ENCODE measurements at places on chromosomes 7 and 10.

DNA sequence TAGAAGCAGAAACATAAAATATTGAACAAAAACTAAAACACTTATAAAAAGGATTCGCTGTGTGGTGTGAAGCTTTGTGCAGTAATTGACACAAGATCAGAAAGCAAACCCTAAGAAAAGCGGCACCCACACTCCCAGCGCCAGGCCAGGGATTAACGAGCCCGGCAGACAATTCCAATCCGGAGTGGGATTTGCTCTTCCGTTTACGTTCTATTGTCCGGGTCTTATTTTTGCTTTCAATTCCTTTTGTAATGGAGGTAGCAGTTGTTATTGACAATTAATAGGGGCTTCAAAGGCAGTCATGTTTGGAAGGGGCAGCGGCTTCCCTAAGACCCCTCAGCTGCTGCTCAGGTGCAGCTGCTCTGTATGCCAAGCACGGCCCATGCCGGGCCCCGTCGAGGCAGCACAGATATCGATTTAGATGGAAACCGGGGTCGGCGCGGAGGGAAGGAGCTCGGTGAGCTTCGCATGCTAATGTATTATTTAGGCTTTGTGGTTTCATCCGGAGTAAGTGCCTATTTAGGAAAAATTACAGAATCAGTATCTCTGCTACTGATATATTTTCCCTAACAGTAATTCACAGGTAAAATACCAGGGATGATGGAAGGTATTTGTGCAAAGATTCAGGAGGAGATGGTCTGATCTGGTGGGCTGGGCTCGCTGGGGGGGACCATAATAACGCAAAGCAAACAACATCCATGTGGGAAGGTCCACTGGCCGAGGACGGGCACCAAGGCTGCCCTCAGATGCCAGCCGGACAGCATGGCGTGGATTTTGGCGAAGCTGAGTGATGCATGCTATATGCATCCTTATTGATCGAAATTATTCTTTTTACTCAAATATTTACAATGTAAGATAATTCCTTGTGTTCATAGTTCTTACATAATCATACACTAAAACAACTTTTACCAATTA lies 561.7 kb downstream of the PTPRN2 start:
- DNase-seq = no peak

GRCh38 chr10:12107781-12108180 lies 21.7 kb upstream of the SEC61A2 start:
- no peak for DNase-seq

DNA sequence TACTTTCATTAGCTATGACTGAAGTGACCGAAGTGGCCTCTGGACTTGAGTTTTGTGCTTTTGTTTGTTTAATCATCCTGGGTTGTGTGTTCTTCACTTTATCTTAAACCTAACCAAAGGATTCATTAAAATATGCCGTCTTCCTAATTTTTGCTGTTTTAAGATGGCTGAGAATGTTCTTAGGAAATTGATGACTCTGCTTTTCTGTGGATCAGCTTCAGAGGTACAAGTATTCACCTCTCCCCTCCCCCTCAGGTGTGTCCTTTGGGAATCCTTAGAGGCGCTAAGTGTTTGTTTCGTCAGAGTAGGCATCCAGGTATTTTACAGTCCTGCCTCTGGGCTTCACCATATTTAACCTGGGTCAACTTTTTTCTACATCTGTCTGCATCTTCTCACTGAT lies 1.1 kb downstream of the CCDC126 start:
- no peak for DNase-seq

- DNase-seq = no peak
These were observed 36.7 kb downstream of the LUC7L2 start for GRCh38 chr7:139396323-139396951.

DNA sequence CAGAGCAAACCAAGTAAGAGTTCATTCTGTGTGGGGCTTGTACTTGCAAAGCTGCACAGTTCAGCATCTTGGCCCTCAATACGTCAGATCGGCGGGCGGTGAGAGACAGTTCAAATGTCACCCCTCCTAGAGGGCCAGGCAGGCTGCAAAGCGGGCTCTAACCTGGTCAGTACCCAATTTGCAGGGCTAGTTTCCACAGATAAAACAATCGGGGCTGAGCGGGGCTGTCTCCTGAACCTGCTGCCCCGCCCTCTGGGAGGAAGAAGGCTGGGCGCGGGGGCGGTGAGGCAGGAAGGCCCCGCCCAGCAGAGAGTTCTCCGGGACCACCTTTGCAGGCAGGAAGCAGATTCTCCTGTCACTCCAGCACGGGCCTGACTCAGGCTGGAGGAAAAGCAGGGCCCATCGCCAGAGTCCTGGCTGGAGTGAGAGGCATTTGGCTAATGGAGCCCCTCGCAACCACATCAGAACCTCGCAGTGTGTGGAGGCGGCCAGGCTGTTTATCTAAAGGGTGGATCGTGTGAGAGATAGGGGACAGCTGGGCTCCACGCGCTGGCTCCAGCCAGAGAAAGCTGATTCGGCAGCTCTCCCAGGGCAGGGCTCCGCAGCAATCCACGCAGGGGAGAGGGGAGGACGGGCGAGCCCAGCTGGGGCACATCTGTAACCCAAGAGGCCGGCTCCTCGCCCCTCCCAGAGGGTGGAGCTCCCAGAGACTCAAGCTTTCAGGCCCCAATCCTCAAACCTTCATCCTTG lies 83.1 kb downstream of the SH3PXD2A start:
- DNase-seq = peak; percentile 38

- no peak for DNase-seq
These were observed 18.4 kb upstream of the CALN1 start for GRCh38 chr7:72430531-72430930.

DNA sequence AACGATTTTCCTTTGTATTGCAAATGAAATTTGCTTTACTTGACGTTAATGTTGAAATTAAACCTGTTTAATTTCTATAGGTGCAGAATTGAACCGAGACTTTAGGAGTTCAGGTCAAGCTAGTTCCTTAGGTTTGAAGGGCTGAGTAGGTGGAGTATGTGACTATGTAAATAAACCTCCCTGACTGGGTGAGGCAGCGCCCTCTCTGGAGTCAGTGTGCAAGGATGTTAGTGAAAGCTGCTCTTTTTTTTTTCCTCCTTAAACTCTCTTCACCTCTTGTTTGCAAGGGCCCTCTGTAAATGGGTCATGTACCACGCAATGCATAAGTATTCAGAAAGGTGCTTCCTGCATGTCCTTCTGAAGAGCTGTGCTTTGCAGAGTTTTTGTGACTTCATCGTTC lies 33.8 kb downstream of the GALNT17 start:
- DNase-seq = no peak

GRCh38 chr7:47418601-47419309 lies 163.2 kb downstream of the TNS3 start:
- DNase-seq = no peak

DNA sequence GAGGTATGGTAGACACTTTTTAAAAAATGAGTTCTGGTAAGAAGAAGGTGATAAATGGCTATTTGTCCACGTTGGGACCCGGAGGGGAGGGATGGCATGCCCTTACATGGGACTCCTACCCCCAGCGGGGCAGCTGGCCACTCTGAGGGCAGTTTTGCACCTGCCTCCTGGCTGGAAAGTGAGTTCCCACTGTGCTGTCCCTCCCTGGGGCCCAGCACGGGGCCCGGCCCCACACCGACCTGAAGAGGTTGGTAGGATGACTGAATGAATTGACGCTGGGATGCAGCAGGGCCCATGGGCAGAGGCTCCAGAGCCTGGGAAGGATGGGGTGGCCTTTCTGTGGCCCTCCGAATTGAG lies 601 bp upstream of the AEBP1 start:
- no peak for DNase-seq

- no peak for DNase-seq
These were observed 36.5 kb downstream of the NRBF2 start for GRCh38 chr10:63169624-63170023.

GRCh38 chr10:35378541-35379210 lies 42.4 kb downstream of the CCNY start:
- DNase-seq = no peak

GRCh38 chr7:34723866-34724490 lies 66.0 kb downstream of the NPSR1 start:
- DNase-seq = no peak

GRCh38 chr7:131602304-131602993 lies 46.0 kb upstream of the PODXL start:
- DNase-seq = no peak

DNA sequence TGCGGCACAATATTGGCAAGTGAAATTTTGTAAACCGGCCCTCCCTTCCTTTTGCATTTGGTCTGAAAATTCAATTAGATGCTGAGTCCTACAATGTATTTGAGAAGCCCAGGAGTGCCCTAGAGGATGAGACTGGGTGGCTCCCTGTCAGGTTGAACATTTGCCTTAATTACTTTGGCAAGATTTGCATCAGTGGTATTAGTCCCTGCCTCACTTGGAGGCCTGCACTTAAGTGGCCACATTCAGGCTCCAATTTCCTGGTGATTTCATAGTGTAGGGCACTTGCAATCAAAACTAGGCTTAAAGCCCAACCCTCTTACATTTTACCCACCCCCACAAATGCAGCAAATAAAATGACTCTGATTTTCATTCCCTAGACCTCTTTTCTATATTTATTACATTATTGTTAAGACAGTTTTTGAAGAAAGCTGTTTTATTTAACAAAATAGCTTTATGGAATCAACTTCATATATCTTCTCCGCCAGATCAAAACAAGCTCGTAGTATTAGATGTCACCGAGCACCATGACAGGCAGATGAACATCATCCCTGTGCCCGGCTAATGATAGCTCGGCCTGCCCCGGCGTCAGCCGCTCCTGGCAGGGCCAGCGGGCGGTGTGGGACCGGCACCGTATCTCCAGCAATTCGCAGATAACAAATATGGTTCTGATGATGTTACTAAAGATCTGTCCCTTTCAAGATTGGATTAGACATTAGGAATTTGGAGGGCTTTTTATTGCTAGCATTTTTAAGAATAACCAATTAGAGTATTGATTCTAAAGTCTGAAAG lies 73.6 kb downstream of the EGFR start:
- DNase-seq = no peak

- no peak for DNase-seq
These were observed 280.4 kb downstream of the CELF2 start for GRCh38 chr10:11298116-11298515.

DNA sequence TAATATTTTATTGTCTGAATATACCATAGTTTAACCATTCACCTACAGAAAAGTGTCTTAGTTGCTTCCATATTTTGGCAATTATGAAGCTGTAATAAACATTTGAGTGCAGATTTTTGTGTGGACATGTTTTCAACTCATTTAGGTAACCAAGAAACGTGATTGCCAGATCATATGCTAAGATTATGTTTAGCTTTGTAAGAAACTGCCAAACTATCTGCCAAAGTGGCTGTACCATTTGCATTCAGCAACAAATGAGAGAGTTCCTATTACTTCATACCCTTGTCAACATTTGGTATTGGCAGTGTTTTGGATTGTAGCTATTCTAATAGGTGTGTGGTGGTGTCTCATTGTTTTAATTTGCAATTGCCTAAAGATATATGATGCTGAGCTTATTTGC lies 233.5 kb downstream of the TMEM26 start:
- no peak for DNase-seq

DNA sequence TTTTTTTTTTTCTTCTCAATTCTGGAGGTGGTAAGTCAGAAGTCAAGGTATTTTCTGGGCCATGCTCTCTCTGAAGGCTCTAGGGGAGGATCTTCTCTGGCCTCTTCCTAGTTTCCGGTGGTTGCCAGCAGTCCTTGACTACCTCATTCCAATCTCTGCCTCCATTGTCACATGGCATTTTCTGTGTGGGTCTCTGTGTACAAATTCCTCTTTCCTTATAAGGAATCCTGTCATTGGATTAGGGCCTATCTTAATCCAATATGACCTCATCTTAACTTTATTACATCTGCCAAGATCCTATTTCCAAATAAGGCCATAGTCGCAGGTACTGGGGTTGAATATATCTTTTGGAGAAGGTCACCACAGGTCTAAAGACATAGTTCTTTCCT lies 129.3 kb upstream of the PRR15 start:
- no peak for DNase-seq

DNA sequence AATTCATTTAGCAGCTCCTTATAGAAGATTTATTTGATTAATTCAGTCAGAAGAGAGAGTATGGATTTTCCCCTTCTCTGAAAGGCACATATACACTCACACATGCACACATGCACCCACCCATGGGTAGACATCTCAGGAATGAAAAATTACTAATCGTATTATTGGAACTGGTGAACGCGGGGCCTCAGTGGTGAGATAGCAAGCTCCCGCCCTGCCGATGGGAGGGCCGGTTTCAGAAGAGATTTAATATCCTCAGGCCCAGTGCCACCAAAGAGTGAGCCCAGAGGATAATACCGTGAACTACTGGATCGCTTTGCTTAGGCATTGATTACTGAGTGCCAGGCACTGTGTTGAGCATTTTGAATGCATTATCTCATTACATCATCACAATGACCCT lies 38.0 kb upstream of the EMX2 start:
- no peak for DNase-seq

GRCh38 chr7:2943851-2944601 lies 99.6 kb downstream of the CARD11 start:
- no peak for DNase-seq

- no peak for DNase-seq
These were observed 30.3 kb downstream of the TRDMT1 start for GRCh38 chr10:17171141-17171641.

DNA sequence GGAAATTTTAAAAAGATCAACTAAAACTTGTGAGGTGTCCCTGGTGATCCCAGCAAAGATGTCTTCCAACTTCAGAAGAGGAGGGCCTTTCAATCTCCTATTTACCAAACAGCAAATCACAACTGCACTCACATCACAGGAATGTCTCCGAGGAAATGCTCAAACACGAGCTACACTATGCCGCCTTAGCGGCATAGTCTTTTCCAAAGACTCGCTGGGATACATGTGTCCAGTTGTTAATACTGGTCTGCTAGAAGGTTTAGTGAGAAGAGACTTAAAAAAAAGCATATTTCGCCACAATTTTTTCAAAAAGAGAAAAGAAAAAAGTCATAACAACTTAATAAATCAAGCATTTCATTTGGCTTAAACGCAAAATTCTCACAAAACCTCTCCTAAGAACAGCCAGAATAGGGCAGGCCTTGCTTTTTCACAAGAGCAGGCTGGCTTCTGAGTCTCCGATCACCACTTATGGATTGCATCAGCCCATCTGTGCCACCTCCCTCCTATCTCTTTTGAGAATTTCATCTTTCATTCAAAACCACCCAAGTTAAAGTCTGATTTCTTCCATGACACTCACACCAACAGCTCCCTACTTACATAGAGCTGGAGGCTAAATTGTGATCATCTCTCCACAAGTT lies 66.1 kb downstream of the GNA12 start:
- DNase-seq = no peak

- no peak for DNase-seq
These were observed 62.1 kb upstream of the COL13A1 start for GRCh38 chr10:69739634-69740033.

DNA sequence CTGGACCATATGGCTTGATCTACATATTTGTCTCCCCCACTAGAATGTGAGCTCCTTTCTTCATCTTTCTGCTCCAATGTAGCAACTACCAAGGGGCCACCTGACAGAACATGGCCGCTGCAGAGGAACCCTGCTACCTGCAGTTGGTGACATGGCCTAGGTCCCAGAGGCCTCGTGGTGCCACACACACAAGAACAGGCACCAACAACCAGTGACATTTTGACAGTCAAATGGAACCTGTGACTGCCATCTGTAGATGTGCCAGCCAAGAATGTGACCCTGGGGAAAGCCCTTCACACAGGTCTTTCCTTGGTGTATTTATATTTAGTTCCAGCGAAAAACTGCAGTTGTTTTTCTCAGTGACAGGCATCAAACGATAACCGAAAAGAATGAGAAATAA lies 67.9 kb upstream of the ANKRD1 start:
- no peak for DNase-seq

GRCh38 chr10:49139846-49140195 lies 6.0 kb upstream of the FAM170B start:
- no peak for DNase-seq

- DNase-seq = no peak
These were observed 25.7 kb downstream of the NUB1 start for GRCh38 chr7:151367284-151367683.
